ENCODE measurements at places on chromosomes 11 and 22.

- DNase-seq, result no peak
Measured at GRCh38 chr22:38481871-38482332, 14.0 kb downstream of the KDELR3 start.

GRCh38 chr11:75565221-75565814 is 3.3 kb downstream of the SERPINH1 start:
- DNase-seq, result no peak

DNA sequence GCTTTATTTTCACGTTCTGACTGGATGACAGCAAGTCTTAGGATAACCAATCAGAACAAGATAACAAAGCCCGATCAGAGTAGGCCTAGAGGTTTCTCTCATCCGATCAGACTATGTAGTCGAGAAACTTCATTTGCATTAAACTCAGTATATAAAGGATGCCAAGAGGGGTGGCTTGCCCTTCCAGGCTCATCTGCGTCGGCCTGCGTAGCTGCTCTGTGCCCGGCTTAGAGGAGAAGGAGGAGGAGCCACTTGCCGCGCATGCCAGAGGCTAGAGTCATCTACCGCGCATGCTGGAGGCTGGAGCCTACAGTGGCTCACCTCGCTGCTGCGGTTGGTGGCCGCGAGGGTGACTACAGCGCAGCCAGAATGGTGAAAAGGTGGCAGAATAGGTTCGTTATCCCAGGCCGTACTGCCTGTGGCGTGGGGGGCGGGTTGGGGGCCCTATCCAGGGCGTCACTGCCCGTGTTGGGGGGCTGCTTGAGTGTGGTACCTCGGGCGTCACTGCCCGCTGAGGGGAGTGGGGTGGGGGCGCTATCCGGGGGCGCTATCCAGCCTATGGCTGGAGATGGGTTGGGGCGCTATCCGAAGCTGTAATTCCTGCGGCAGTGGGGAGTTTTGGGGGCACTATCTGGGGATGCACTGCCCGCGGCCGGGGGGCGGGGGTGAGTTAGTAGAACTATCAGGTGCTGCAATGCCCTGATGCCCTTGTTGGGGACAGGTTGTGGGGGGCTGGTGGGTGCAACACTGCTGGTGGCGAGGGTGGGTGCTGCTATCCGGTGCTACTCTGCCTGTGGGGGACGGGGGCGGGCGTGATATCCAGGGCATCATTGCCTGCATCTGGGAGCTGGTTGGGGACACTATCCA is at the start of gene RFPL2:
TSS of gene RFPL2 (minus strand) at position 218 of the 867 bp plus-strand sequence. CDS start 2,622 bp downstream, outside the sequence.
- no peak for DNase-seq

DNA sequence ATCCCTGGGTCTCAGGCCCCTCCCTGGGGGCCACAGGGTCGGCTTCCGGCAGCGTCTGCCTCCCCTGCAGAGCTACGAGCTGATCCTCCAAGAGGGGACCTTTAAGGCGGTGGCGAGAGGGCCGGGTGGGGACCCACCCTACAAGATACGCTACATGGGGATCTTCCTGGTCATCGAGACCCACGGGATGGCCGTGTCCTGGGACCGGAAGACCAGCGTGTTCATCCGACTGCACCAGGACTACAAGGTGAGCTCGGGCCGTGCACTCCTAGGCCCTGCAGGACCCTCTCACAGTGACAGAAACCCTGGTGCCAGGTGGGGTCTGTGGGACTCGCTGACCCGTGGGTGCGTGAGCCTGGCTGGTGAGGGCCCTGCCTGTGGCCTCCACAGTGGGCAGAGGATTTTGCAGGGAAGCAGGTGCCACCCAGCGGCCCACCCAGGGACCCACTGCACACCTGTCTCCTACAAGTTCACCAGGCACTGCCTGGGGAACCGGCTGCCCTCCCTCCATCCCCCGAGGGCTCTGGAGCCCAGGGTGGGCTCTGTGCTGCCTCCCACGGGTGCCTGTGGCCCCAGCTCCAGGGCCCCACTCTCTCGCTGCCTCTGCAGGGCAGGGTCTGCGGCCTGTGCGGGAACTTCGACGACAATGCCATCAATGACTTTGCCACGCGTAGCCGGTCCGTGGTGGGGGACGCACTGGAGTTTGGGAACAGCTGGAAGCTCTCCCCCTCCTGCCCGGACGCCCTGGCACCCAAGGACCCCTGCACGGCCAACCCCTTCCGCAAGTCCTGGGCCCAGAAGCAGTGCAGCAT is 13.7 kb downstream of the MUC5B start:
- DNase-seq, result no peak

DNA sequence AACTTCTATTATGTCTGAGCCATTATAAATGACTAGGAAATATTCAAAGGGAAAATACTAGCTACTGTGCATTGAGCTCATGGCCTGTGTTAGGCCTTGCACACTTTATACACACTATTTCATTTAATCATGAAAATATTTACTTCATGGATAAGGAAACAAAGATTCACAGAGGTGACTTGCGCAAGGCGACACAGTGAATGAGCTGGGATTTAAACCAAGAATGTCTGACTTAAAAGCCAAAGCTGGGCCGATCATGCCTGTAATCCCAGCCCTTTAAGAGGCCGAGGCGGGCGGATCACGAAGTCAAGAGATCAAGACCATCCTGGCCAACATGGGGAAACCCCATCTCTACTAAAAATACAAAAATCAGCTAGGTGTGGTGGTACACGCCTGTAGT is 231.5 kb downstream of the MIAT start:
- DNase-seq, result no peak

DNA sequence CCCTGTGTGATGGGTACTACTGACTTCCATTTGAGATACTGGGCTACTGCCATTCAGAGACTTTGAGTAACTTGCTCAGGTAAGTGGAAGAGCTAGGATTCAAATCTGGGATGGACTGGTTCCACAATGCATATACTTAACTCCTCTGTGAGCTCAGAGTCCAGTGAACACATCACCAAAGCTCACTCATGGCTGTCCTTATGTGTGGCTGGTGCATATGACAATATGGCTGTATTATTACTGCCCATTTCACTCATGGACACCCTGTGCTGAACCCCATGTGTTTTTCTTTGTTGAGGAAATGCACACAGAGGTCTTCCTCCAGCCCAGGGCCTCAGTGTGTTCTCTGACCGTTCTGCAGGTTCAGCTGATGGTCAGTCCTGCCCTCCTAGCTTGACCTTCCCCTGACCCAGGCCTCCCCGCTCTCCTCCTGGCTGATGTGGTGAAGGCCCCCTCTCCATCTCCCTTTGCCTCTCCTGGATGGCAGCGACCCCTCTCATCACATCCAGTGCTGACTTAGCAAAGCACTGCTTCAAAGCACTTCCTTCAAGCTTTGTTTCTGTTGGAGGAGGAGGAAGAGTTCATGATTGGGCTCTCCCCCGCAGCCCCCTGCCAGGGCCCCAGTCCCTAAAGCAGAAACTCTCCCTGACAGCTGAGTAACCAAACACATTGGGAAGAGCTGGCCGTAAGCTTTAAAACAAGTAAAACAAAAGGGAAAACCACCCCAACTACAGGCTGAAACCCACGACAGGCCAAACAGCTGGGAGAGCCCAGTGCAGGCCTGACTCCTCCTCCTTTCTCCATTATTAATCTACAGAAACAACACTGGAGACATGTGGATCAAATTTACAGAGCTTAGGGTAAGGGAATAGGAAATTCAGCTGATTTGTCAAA is 101.2 kb downstream of the NAT10 start:
- DNase-seq, result no peak

DNA sequence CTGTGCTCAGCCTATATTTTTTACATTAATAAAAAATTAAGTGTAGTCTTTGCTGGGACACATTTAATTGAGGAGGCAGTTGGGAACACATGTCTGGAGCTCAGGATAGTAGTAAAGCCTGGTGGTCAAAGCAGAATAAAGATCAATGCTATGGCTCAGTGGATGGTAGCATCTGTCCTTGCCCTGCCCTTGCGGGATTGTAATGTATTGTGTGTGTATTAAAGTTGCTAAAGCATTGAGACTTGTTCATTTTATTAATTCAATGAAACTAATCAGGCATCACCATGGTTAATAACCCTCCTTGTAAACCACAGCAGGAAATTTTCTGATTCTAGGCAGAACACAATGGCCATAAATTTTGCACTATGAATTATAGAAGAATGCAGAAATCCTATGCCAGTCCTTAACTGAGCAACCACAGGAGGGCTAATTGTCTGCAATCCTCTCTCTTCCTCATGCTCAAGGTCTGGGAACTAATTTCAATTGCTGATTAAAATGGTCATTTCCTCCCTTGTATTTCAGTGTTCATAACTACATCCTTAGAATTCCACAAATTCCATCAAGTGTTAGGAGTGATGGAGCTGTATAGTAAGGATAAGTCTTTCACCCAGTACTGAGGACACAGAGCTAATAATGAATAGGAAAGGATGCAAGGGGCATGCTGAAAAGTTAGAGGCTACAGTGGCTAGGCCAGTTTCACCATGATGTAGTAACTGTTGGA is 403.2 kb upstream of the DDI1 start:
- no peak for DNase-seq

DNA sequence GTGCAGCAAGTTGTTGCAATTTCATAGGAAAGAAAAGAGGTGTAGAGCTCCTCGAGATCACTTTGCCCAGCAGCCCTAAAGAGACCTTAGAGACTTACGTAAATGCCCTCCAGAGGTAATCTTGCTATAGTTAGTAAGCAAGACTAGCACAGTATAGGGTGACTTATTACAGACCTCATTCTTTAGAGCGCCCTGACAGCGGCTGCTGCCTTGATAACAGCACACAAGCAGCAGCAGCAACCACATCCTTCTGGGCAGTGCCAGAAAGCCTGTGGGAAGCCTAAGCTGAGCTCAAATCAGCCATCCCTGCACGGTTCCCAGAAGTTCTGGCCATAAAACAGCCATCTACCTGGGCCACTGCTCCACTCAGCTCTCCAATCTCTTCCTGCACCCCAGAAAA is 22.6 kb upstream of the OR56B1 start:
- DNase-seq, result no peak

DNA sequence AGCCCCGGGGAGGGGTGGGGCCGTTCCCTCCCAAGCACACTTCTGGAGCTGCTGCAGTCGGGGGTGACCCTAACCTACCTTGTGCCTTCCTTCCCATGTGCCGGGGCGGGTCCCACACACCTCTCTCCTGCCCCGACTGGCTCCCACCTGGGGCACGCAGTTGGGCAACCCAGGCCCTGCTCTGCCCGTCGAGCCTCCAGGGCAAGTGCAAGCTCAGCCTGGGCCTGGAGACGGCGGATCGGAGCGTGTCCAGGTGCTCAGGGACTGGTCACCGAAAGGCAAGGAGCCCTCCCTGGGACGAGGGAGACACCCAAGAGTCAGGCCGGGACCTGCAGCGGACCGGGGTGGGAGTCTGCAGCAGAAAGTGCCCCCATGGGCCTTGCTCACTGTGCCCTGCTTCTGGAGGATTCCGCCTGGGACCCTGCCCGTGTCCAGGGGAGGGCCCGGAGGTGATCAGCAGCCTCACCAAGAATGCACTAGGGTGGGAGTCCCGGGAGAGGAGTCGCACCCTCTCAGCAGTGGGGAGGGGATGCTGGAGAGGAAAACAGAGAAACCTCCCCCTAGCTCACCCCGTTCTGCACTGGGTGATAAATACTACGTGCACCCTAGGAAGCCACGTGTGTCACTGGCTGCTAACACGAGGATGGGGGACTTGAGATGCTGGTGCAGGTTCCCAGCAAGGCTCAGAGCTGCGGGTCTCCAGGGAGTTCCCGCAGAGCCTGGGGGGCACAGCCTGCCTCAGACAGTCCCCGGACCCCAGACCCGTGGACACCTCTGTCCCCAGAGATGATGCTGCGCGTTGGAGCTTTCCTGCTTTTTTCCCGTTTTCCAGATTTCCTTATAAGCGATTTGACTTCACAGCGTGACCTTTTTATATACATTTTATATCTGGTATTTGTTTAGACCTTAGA is 5.2 kb upstream of the GATD1 start:
- DNase-seq, result no peak

GRCh38 chr11:129410395-129410960 is 34.8 kb downstream of the BARX2 start:
- no peak for DNase-seq

DNA sequence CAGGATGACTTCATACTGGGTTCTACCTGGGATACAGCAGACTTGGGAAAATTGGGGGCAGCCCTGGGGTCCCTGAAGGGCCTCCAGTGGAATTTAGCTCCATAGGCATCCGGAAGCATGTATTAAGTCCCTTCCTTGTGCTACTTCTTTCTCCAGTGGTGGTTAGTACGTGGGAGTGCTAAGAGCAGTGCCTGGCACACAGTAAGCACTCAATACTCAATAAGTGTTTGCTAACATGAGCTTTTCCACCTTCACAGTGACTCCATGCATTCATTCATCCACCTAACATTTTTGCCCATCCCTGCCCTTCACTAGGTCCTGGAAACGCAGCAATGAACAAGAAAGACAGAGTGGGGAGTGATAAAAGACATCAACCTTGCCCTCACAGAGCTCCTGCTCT is 120.5 kb downstream of the MN1 start:
- no peak for DNase-seq

GRCh38 chr11:66845876-66846212 is 2.6 kb downstream of the RCE1 start:
- DNase-seq, result no peak

DNA sequence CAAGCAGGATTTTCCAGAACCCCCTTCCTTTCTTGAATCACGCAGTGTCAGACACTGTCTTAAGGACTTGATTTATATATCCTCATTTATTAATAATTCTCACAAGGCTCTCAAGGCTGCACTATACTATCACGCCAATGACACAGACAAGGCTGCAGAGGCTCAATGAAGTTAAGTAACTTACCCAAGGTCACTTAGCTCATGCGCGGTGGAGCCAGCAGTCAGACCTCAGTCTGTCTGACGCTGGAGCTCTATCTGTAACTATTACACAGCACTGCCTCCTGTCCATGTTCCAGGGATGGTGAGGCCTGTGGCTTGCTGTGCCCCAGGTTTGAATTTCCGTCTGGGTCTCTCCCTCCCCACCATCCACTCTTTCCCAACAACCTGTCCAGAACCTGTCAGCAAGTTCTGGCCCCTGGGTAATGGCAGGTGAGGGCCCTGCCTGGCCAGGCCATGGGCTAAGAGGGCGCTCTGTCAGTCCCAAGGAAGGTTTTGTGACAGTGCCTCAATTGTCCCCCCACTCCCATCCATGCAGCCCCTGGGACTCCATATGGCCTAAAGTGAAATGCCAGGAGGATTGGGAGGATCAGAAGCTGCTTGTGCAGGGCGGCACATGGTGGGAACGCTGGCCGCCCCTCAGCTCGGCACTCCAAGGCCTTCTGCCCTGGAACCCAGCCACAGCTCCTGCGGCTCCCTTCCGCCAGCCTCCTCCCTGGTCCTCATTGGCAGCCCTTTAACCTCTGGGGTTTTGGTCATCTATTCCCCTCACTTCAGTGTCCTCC is 8.6 kb downstream of the KCNC1 start:
- DNase-seq, result no peak

Measured in NCI-H345 (cell line).